Naive thymus-derived CD4-positive, alpha-beta T cell (primary cell): ENCODE measurements at places on chromosomes 7 and 10. TPM values are rescaled to one million over a fixed set of nuclear protein-coding genes. Genes with fewer than 3 reads are reported as not detected.

CACNB2 gene
- not detected for total RNA-seq

- no peak for DNase-seq
Observed at GRCh38 chr7:100829150-100829716, 1.9 kb upstream of the EPHB4 start.

IL2RA gene
- 6.7 TPM for total RNA-seq

- DNase-seq = no peak
Observed at GRCh38 chr7:79563821-79564522, 110.5 kb upstream of the MAGI2 start.

DNA sequence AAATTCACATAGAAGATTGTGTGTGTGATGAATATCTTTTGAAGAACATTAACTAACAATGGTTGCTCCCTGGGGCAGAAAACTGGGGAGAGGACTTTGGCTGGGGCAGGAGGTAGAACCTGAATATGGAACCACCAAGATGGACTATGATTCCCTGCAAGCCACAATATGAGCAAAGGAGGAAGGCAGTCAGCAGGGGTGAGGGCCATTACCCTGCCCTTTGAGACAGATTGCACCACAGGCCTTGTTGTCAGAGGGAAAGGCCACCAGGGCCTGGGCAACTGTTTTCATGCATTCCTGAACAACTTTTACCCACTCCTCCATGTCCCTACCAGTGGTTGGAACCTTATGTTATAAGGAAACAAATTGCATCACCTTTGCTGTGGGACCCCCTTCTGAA is 670.1 kb upstream of the POM121L12 start:
- DNase-seq = no peak

GRCh38 chr10:116740971-116741370 is 1.4 kb downstream of the HSPA12A start:
- no peak for DNase-seq

- DNase-seq = no peak
Observed at GRCh38 chr7:24835643-24836042, 78.4 kb upstream of the GSDME start.

CHRM2 gene
- not detected for total RNA-seq
